Neural crest cell (in vitro differentiated cells): ENCODE measurements at places on chromosomes 11 and 22.

- DNase-seq: no peak
Measured at GRCh38 chr11:62689421-62690183, at the start of gene LRRN4CL. TSS of gene LRRN4CL (minus strand) at chr11:62689530. CDS start at chr11:62688508, 1,022 bp downstream.

- no peak for DNase-seq
Measured at GRCh38 chr11:73087730-73088129, 54.4 kb downstream of the FCHSD2 start.

DNA sequence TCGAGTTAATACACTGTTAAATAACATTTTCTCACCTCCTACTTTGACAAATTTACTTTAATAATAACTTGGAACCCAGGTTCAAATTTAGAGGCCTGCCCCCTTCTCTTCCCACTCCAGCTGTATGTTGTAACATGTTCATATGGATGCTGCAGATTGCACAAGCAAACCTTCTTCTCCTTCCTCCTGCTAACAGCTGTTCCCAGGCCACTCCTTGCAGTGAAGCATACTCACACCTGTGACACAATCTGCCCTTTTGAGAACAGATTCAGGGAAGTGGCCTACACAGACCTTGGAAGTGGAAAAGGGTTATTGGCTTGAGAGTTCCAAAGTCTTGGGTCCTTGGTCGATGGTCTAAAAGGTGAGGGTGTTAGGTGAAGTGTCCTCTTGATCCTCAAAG is 131.9 kb downstream of the TEAD1 start:
- no peak for DNase-seq

GRCh38 chr22:21938071-21938822 is 14.4 kb downstream of the PPM1F start:
- peak; percentile 100 for DNase-seq

GRCh38 chr11:124069429-124070401 is 28.6 kb upstream of the OR10G7 start:
- DNase-seq: peak; percentile 40

- no peak for DNase-seq
Measured at GRCh38 chr11:69972351-69972802, 105.7 kb upstream of the ANO1 start.

DNA sequence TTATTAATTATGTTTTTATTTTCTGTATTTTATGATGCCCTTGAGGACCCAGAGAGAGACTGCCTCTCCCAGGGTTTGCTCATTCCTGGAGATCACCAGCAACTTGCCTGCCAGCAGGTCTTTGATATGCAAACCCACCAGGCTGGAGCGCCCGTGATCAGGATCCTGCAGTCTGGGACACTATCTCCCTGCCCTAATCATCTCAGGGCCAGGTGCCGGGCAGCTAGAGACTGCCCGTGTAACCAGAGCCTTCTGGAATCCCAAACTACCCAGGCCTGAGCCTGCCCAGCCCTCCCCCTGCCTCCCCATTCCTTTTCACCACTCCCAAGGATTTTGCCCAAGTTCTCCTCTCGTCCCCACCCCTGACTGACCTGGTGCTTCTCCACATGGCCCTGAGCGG is 52.2 kb upstream of the B3GAT1 start:
- DNase-seq: no peak

DNA sequence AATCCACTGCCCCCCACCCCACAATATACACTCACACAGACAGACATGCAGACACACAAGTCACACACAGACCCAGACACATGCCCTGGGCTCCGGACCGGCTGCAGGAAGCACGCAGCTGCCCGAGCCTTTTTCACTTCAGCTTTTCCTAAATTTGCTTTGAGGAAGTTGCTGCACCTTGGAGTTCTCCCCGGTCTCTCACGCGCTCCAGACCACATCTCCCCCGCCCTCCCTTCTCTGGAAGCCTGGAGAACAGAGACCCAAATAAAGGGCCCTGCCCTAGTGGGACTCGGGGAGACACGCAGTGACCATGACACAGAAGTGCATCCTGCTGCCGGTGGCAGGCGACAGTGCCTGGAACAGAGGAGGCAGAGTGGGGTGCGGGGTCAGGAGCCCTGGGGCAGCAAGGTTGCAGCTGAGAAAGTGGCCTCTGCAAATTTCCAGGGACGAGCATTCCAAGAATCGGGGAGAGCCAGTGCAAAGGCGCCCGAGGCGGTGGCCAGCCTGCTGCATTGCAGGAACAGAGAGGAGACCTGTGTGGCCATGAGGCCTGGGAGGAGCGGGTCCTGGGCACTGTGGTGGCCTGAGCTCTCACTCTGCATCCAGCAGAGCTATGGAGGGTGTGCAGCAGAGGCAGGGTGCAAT is 19.1 kb downstream of the RPL3 start:
- no peak for DNase-seq

DNA sequence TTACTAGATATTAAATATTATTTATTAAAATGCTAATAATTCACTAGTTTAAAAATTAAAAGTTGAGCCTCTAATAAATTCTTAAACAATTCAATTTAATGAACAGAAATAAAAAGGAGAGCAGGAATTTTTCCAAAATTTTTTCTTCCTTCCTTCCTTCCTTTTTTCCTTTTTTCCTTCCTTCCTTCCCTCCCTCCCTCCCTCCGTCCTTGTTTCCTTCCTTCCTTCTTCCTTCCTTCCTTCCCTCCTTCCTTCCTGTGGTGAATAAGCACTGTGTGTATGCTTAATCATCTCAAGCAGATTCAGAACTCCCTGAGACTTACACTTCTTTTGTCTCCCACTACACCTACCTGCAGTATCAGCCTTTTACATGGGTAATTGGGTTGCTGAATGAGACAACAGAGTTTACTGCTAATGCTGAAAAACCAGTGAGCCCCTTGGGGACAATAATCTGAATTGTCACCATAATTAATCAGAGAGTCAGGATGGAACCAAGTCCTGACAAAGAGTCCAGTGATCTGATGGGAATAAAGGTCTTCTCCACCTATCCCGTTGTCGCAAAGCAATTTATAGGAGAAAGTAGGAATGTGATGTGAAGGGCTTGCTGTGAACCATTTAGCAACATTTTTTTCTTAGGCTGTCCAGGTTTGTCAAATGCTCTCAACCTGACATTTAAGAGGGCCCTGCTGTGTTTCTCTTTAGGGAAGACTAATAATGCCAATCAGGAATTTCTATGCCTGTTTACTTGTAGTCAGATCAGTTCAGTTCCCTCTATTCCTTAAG is 58.1 kb upstream of the CEP295 start:
- no peak for DNase-seq

- no peak for DNase-seq
Measured at GRCh38 chr11:44804449-44805437, 78.0 kb downstream of the TSPAN18 start.

DNA sequence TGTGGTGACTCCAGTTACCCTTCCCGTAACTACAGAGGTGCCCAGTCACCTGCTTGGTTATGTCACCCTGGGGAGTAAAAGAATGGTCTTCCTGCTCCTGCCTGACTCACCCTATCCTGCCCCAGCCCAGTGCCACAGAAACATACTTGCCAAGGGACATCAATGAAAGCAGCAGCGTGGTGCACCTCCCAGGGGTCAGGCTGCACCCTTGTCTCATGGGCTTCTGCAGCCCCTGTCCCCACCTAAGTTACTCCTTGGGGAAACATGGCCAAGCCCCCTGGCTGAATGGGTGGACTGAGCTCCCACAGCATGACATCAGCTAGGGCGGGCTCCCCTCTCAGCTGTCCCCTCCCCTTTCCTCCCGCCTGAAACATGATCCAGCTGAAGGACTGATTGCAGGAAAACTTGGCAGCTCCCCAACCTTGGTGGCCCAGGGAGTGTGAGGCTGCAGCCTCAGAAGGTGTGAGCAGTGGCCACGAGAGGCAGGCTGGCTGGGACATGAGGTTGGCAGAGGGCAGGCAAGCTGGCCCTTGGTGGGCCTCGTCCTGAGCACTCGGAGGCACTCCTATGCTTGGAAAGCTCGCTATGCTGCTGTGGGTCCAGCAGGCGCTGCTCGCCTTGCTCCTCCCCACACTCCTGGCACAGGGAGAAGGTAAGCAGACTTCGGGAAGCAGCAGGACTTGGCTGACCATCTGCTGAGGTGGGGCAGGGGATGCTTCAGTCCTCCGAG is at the start of gene HTR3A:
Gene HTR3A, plus strand, starts transcription at position 368 of the 730 bp plus-strand sequence. Its CDS starts 218 bp downstream, at position 586.
- peak; percentile 16 for DNase-seq

GRCh38 chr11:110251836-110252235 is 44.6 kb downstream of the RDX start:
- no peak for DNase-seq

DNA sequence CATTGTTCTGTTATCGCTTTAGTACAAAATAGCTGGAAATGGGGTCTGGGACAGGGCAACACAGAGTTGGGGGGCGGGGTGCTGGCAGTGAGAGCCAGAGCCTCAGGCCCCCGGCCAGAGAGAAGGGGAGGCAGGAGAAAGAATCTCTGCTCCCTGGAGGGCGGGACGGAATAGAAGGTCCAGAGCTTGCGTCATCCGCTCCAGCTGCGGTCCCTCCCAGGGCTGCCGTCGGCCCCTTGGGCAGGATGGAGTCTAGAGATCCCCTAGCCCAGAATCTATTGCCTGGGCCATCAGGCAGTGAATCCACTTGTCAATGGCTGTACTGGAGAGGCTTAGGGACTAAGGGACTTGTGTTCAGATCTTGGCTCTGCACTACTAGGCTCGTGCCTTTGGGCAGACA is 5.0 kb downstream of the TP53I11 start:
- no peak for DNase-seq

GRCh38 chr11:33931067-33931466 is 39.2 kb upstream of the LMO2 start:
- no peak for DNase-seq

DNA sequence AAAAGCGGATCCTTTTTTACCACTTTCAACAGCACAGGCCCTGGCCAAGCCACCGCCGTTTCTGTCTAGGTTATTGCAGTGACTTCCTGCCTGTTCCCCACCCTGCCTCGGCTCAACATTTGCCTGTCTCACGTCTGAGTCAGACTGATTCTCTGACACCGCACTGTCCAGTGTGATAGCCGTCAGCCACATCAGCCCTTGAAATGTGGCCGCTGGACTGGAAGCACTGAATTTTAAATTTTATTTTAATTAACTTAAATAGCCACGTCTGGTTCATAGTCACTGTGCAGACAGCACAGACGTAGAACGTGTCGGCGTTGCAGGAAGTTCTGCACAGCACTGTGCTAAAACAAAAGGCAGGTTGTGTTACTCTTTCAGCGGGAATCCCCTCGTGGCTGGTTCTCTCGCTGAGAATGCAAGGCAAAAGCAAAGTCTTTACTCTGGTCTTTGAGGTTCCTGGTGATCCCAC is 56.3 kb upstream of the ADSL start:
- no peak for DNase-seq

GRCh38 chr11:45704133-45704532 is 38.7 kb upstream of the CHST1 start:
- DNase-seq: no peak

DNA sequence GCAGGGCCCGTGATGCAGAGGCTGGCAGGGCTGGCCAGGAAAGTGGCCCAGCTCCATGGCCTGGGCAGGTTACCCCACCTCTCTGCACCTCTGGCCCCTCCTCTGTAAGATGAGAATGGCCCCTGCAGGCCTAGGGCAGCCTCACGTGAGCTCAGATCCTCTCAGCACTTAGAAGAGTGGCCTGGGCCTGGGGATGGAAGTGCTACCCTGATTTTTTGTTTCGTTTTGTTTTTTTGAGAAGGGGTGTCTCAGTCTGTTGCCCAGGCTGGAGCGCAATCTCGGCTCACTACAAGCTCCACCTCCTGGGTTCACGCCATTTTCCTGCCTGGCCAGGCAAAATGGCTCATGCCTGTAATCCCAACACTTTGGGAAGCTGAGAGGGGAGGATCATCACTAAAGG is 982 bp downstream of the APOBEC3H start:
- DNase-seq: no peak

GRCh38 chr22:36339171-36340065 is 48.3 kb downstream of the MYH9 start:
- no peak for DNase-seq

DNA sequence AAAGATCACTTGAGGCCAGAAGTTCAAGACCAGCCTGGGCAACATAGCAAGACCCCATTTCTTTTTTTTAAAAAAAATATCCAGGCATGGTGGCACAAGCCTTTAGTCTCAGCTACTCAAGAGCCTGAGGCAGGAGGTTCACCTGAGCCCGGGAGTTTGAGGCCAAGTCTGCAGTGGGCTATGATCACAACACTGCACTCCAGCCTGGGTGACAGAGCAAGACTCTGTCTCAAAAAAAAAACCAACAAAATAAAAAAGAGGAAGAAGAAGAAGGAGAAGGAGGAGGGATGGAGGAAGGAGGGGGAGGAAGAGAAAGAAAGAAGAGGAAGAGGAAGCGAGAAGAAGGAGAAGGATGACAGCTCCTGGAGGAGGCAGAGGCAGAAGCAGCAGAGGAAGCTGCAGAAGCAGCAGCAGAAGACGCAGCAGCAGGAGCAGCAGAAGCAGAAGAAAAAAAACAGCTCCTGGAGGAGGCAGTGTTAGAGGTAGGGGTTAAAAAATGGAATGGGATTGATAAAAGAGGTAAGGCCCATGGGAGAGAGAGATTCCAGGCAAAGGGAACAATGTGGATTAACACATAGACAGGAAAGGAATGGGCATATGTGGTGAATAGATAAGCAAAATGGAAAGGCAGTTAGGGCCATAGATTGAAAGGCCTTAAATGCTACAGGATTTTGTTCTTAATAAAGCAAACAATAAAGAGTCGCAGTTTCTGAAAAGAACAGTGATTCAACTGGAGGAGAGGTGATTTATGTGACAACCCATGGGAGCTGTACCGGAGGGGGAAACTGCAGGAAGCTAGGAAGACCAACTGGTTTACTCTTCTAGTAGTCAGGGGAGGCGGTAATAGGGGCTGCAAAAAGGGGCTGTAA is 10.9 kb downstream of the PRCP start:
- DNase-seq: no peak

DNA sequence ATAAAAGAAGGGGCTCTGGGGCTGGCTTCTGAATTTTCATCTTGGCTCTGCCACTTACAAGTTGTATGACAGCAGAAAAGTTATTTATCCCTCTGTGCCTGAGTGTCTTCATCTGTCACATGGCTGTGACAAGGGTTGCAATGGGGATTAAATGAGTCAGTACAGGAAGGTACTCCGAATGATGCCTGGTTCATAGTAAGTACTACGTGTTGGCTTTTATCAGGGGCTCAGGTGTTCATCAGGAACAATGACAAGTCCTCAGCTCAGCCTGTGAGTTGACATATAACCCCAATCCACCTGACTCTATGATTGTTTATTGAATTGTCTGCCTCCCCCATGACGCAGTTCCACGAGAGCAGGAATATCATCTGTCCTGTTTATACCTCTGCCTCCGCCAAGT is 45.7 kb downstream of the PAMR1 start:
- DNase-seq: no peak

GRCh38 chr11:36091256-36091811 is 147.5 kb downstream of the LDLRAD3 start:
- no peak for DNase-seq
